NCI-H1930 (cell line): ENCODE measurements at places on chromosomes 5 and 9.

DNA sequence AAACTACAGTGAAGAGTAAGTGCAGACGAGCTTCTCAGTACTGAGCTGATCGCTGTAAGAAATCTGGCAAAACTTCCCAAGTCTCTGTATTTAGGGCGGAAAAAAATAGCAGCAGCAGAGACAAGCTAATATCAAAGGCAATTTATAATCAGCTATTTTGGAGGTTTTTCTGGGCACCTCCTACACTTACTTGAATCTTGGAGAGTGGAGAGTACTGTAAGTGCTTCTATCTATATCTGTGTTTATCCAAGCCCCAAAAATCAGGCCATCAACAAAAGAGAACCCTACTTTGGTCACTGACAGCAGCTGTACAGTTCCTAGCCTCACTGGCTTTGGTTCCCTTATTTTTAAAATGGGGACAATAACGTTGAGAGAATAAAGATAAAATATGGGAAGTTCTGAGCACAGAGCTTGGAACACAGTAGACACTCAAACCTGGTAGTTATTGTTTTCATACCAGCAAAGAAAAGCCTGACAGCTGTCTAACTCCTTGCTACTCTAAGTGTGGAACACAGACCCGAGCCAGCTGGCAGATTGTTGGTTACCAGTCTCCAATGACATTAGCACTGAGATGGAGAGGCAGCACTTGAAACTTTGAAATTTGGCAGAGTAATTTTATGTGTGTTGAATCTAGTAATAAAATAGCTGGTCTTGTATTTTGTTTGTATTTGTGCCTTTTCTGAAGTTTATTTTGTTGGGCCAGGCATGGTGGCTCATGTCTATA, 96.0 kb upstream of the SLC28A3 start:
- DNase-seq, result no peak

DNA sequence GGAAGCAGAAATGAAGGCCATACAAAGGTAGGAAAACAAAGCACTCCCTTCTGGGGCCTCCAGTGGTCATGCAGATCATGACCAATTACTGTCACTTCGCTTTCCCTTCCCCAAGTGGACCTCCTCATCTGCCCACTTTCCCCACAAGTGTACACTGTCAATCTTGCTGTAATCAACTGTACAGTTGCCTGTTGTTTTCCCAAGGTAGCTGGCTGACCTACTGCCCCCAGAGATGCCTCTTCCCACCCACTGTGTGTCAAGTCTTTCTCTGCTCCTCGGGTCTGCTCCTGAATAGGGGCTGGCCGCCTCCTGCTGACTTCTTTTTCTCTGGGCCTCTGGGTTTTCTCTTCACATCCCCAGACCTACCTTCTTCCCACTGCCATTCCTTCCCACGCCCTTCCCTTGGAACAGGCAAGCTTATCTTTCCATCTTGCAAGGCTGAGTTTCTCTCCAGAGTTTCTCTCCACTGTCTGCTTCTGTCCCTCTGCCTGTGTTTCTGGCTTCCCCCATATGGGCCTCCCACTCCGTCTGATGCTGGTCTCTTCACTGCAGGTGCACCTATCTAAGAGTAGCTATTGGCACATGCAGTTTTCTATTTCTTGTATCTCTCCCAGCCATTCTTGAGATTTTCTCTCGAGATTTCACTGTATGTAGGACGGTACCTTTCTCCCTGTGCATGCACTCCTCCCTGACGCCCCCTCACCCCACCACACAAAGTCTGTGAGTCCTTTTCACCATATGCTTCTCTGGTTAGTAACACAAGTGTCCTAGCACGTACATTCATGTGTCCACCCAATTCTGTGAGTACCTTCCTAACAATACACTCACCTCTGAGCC, 2.4 kb downstream of the ELL2 start:
- no peak for DNase-seq

DNA sequence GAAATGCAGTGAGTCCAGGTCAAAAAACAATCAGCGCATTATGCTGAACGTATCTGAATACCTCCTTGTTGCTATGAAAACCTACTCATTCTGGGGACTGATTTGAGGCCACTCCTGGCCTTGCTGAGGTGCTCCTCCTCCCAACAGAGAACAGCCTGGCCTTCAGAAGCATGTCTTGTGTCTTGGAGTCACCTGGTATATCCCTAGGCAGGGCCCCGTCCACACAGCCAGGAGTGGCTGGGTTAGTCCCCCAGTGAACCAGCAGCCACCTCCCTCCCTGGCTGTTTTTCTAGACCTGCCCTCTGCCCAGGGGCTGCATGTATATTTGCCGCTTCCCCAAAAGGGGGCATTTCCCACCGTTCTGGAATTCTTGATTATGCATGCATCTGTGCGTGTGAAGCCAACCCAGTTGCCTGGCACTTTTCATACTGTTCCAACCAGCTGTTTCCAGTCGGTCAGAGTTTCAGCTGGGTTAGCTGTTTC, 99.2 kb upstream of the SPATA31C2 start:
- DNase-seq, result no peak

GRCh38 chr5:60851626-60852025, 7.6 kb upstream of the ELOVL7 start:
- no peak for DNase-seq

DNA sequence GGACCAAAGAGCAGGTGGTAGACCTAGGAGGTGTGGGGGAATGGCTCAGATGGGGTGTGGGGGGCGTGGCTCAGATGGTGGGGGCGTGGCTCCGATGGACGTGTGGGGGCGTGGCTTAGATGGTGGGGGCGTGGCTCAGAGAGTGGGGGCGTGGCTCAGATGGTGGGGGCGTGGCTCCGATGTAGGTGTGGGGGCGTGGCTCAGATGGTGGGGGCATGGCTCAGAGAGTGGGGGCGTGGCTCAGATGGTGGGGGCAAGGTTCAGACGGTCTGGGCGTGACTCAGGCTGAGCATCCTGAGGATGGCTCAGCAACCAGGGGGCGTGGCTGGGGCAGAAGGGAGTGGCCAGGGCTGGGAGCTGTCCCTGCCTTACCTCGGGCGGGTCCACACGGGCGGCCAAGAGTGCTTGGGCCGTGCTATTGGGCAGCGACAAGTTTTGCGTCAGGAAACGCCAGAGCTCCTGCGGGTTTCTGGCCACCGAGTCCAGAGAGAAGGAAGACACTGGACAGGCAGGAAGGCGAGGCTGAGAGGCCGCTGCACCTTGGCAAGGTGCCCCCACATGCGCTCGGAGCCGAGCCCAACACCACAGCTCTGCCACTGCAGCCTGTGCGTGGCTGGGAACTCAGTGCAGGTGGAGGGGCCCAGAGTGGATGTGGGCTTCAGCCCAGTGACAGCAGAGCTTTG, 5.9 kb downstream of the ABCA2 start:
- no peak for DNase-seq

DNA sequence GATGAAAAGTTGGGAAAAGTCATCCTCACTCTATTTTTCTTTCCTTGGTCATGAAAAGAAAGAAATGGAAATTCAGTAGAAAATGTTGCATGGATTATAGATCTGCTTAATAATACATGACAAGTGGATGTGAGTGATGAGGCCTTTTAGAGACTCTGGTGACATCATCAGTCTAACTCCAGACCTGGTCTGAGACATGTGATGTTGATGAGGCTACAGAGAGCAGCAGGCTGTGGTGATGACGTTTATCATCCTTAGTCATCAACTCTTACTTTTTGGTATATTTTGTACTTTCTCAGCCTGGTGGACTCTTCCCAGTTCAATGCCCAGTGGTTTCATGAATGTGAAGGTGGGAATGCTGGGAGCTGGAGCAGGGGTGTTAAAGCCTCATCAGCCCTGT, 116.4 kb downstream of the TTLL11 start:
- DNase-seq, result no peak
